BJ (cell line): ENCODE measurements at places on chromosomes 7 and 10.

GRCh38 chr7:98200364-98200763, 10.9 kb upstream of the BHLHA15 start:
- no peak for DNase-seq

DNA sequence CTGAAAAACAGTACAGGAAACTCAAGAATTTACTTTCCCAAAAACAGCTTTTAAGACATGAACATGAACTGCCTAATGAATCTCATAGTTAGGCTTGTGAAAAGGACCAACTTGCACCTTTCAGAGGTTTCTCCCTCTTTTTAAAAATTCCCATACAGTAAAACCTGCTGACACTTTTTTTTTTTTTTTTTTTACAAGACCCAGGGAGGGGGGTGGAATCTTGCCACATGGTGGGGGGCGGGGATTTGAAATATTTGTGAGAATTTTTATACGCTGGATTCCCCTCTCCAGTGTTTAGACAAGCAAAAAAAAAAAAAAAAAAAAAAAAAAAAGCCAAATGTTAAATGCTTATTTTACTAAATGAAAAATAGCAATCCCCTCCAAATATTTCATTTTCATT, 57.4 kb downstream of the HIBADH start:
- no peak for DNase-seq

GRCh38 chr10:109866995-109867635, 56.2 kb downstream of the XPNPEP1 start:
- no peak for DNase-seq

- DNase-seq, result no peak
These were observed 254.9 kb downstream of the SKAP2 start for GRCh38 chr7:26609532-26609931.

GRCh38 chr10:73881221-73881919, 7.0 kb upstream of the CAMK2G start:
- no peak for DNase-seq

- DNase-seq, result no peak
These were observed 92.8 kb downstream of the CHN2 start for GRCh38 chr7:29287366-29287765.

GRCh38 chr10:15442056-15442455, 71.0 kb upstream of the FAM171A1 start:
- DNase-seq, result no peak

- DNase-seq, result no peak
These were observed 9.9 kb downstream of the ARHGAP22 start for GRCh38 chr10:48594803-48595538.

DNA sequence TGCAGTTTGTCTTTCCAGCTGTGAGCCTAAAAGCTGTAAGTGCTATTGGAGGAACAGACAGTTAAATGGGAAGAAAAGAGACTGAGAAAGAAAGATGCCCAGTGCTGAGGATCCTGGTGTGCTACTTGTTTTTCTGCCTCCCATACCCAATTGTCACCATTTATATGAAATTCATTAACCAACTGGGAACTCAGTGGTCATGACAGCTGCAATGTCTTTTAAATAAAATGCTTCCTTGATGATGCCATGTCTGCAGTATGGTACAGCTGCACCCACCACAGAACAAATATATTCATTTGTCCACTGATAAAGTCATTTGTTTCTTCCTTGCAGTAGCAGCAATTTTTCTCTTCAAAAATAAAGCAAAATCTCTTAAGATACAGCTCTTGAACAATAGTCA, 15.6 kb upstream of the RTKN2 start:
- no peak for DNase-seq

DNA sequence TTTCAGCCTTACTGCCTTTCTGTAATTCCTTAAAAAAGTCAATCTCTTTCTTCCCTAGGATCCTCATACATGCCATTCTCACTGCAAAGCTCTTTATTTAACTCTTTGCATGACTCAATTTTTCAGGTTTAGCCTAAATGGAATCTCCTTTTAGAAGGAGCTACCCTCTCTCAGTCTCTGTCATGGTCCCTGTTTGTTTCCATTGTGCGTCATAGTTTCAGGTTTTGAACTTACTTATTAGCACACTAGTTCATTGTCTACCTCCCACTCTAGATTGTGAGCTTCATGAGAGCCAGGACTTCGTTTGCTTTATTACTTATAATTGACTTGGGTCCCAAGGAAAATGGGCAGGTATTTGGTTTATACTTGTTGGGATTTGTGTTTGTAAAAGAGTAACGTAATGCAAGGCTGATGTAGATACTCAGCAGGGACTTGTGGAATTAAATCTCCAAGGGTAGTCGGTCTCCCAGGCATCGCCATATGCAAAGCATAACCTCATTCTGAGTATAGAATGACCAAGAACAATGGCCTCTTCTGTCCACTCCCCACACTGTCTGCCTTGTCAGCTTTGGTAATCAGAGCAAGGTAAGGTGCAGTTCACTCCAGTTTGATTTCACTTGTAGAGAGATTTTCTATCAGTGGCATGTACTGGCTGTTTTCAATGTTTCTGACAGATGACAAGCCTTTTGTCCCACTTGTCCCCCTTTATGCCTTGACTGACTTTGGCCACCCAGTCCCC, 252.0 kb downstream of the SORCS3 start:
- no peak for DNase-seq

- no peak for DNase-seq
These were observed 477.4 kb upstream of the FZD8 start for GRCh38 chr10:36119455-36119854.

DNA sequence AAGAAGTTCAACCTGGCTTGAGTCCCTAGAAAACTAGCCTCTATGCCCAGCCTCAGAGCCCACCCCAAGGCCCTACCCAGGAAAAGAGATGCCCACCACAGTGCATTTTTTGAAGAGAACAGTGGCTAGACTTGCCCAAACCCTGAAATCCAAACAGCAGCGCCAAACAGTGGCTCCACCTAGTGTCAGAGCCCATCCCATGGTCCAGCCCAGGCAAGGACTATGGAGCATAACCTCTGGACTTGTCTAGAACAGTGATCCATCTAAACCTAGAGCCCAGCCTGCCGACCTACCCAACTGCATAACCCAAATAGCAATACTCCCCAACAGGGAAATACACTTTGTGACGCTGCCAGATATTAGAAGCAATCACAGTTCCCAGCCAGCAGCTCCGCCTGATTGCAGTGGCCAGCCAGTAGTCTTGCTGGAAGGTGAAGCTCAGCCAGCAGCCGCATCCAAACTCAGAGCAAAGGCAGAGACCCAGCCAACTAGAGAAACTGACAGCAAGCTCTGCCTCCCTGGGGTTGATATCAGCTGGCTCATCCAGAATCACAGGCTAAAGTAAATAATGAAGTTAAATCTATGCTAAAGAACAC, 44.5 kb downstream of the HBP1 start:
- DNase-seq, result no peak

DNA sequence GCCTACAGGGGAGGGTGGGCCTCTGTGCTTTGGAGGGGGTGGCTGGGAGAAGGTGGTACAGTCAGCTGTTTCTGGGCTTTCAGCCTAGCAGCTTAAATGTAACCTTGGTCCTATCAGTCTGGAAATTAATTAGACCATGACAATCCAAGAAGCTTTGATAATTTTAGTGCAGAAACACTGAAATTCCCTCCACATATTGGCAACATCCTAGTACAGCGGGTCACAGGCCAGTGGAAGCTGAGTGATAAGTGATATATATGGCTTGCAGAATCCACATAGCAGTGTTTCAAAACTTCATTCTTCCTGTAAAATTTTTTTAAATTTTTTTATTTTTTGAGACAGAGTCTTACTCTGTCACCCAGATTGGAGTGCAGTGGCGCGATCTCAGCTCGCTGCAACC, 212.6 kb downstream of the TYW1 start:
- DNase-seq, result no peak

DNA sequence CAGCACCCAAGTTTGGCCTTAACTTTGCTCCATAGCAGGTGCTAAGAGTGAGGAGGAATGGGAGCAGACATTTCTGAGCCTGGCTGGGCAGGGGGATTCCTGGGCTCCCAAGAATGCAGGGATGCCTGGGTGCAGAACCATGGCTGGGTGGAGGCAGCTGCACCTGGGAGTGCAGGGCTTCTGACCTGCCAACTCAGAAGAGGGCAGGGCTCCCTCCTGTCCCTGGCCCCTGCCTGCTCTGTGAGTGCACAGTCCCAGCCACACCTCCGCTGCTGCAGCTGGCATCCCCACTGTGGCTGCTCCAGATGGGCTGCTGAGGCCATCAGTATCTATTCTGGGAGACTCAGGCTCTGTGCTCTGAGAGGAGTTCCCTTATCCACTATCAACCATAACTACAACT, 747.4 kb upstream of the VSTM2A start:
- no peak for DNase-seq

DNA sequence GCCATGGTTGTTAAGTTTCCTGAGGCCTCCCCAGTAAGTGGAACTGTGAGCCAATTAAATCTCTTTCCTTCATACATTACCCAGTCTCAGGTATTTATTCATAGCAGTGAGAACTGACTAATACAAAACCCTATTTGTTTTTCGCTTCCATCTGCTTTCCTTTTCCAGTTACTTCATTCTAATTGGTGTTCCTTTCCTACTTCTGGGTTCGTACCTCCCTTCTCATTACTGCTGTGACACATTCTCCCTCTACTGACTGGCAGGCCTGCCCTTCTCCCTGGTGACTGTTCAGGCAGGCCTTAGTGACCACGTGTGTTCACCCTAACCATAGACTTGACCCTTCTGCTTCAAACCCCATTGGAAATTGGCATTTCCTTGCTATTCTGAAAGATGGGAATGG, 37.7 kb downstream of the MTURN start:
- no peak for DNase-seq

GRCh38 chr7:17239683-17240521, 58.5 kb upstream of the AHR start:
- no peak for DNase-seq

DNA sequence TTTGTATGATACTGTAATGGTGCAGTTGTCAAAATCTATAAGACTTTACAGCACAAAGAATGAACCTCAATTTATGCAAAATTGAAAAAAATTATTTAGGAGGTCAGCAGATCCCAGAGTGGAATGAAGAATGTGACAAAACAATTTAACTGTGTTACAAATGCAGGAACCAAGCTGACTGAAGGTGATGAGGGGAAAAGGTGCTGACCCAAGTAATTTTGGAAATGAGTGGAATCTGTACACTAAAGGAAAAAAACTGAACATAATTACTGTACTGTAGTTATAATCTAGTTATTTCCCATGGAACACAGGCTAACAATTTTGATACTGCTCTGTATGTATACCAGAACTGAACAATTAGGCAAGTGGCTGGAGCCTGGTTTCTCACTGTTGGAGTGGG, 31.2 kb upstream of the ZCCHC24 start:
- no peak for DNase-seq

- DNase-seq, result no peak
These were observed 14.0 kb upstream of the SLC18A2 start for GRCh38 chr10:117226813-117227451.

- no peak for DNase-seq
These were observed 634 bp downstream of the HECW1 start for GRCh38 chr7:43112941-43113621.

DNA sequence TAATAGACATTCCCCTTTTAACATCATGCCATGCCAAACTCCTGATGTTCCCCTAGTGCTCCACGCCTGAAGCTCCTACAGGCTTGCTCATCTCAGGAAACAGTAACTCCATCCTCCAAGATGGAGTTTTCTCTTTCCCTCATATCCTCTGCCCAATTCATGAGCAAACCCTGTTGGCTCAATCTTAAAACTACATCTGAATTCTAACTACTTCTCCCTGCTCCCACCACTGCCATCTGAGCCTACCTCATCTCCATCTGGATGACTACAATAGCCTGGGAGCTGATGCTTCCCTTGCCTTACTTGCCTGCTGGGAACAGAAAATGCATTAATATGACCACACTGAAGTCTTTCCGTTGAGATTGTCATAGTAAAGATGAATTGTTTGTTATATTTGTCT, 271.7 kb upstream of the MKLN1 start:
- DNase-seq, result no peak

- no peak for DNase-seq
These were observed 18.2 kb downstream of the ARID5B start for GRCh38 chr10:61919646-61920215.

DNA sequence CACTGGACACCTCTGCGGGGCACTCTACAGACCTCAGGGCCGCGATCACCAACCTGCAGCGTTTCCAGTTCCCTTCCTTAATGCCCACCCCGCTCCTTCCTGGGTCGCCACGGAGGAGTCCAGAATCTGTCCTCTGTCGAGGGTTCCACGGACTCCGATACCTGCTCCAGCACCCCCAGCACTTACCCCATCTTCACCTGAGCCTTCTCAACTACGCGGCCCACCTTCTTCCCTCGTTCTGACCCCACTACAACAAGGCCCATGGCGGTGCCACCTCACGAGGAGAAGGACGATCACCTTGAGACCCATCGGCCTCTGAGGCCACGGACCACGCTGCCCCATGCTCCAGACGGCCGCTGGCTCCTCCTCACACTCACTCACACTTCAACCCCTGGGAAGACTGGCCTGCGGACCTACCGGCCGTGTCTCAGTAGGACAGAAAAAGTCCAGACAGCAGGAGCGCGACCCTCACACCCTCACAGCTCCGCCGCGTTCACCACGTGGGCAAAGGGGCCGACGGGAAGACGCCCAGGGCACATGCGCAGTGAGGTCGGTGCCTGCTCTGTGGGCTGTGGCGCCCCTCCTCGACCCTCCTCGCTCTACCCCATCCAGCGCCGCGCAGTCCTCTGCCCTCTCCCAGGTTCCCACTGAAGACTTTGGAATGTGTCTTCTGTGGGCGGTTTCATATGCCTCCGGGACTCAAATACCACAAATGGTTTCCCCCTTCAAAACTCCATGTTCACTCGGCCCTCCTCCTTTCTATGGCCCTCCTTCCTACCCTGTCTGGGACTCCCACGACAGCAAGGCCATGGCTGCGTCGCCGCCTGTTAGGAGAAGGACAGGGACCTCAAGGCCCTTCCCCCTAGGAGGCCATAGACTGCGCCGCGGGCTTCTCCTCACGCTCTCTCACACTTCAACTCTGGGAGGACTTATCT, 193.9 kb upstream of the PHF14 start:
- no peak for DNase-seq

- DNase-seq, result no peak
These were observed 157.4 kb downstream of the ARID5B start for GRCh38 chr10:62058896-62059216.

GRCh38 chr10:89814278-89814677, 112.9 kb downstream of the KIF20B start:
- DNase-seq, result no peak

DNA sequence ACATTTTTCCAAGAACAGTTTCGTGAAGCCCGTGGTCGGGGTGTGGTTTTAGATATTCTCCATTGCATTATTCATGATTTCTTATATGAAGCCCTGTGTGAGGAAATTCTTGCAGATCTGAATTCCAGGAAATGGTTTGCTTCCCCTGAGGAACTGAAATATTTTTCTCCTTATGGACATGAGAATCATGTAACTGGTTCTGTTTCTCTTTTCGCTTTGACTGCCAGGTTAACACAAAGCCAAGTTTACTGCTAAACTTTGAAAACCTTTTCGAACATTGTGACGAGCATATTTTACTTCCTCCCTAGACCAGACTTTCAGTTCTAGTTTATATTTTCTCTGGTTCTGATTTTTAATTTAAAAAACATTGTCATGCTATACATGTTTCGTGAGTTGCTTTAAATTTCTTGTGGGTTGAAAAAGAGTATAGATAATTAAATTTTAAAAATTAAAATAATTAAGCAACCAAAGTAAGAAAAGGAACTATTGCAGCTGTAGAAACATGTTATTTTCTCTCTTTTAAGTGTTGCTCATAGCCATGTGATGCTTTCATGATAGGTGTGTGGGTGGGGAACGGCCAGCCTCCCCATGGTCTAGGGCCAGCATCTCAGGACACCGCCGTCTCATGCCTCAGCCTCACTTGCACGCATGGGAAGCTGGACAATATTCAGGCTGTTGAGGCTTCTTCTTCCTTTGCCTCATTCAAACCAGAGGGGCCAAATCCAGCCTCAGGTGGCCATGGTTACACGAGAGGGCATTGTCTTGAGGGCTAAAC, 97.1 kb downstream of the CREB5 start:
- DNase-seq, result no peak
